ENCODE measurements at places on chromosomes 2 and 18. TPM values are rescaled to one million over a fixed set of nuclear protein-coding genes. Genes with fewer than 3 reads are reported as not detected.

The WNT10A gene
- not detected for total RNA-seq

The RTP5 gene
- not detected for total RNA-seq

The PEX13 gene
- total RNA-seq: 26.2 TPM

The SP140L gene
- total RNA-seq: 5.4 TPM

The PRKAG3 gene
- 4.1 TPM for total RNA-seq

The KLHL14 gene
- total RNA-seq: not detected

The L3MBTL4 gene
- under 0.01 TPM for total RNA-seq

The TMEFF2 gene
- 0.12 TPM for total RNA-seq

The PCARE gene
- total RNA-seq: not detected

The RNU2-63P gene
- not detected for total RNA-seq

The PLEK gene
- total RNA-seq: not detected

The IL36B gene
- total RNA-seq: not detected

The COL6A3 gene
- 1,351 TPM for total RNA-seq

The SLC16A14 gene
- total RNA-seq: 3.2 TPM

The ALPI gene
- not detected for total RNA-seq

The FBLN7 gene
- total RNA-seq: 4.0 TPM

The MALL gene
- total RNA-seq: 10.2 TPM

The CD207 gene
- not detected for total RNA-seq

The CACNB4 gene
- 0.15 TPM for total RNA-seq

The CIB4 gene
- not detected for total RNA-seq

The TRABD2A gene
- total RNA-seq: 8.9 TPM

The LIMS4 gene
- 1.4 TPM for total RNA-seq

The SLC4A3 gene
- 1.7 TPM for total RNA-seq

The REG3A gene
- total RNA-seq: not detected

The ALPG gene
- not detected for total RNA-seq

The ARHGAP28 gene
- 7.0 TPM for total RNA-seq

The ERMN gene
- not detected for total RNA-seq

The CENPA gene
- total RNA-seq: 2.9 TPM

The AGXT gene
- not detected for total RNA-seq

The DSG1 gene
- total RNA-seq: not detected

The HMSD gene
- total RNA-seq: not detected

The AMER3 gene
- not detected for total RNA-seq

The SP9 gene
- not detected for total RNA-seq

The PJVK gene
- 0.60 TPM for total RNA-seq

The SPTBN1 gene
- total RNA-seq: 425 TPM

The XIRP2 gene
- under 0.01 TPM for total RNA-seq

The UCN gene
- 0.30 TPM for total RNA-seq

The NAT8 gene
- total RNA-seq: not detected

The CNTNAP5 gene
- total RNA-seq: not detected

The ATG16L1 gene
- total RNA-seq: 25.1 TPM

The SRD5A2 gene
- not detected for total RNA-seq

The APLF gene
- 9.0 TPM for total RNA-seq

The GPR39 gene
- 0.98 TPM for total RNA-seq

The ZNF516 gene
- total RNA-seq: 12.6 TPM

The UGT1A5 gene
- total RNA-seq: not detected

The ZNF521 gene
- 31.2 TPM for total RNA-seq

The ING5 gene
- 16.3 TPM for total RNA-seq

The FOSL2 gene
- 26.5 TPM for total RNA-seq

Data from smooth muscle cell of the coronary artery (primary cell).